SJSA1 (cell line): ENCODE measurements at places on chromosomes 1 and 21.
A peak's percentile ranks its signal among the peaks of the same experiment; 100 is the strongest.

DNA sequence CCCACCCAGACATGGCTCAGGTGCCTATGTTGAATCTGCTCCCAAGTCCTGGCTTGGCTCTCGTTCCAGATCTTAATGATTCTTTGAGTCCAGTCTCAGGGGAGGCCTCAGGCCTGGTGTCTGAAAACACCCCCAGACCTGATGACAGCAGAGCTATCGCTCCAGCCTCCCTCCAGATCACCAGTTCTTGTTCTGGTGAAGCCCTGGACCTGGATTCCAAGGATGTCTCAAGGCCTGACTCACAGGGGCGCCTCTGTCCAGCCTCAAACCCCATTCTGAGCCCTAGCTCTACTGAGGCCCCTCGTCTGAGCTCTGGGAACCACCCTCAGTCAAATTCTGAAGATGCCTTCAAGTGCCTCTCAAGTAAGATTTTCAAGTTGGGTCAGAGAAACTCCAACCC is 11.4 kb downstream of the MROH7 start:
- DNase-seq = no peak

DNA sequence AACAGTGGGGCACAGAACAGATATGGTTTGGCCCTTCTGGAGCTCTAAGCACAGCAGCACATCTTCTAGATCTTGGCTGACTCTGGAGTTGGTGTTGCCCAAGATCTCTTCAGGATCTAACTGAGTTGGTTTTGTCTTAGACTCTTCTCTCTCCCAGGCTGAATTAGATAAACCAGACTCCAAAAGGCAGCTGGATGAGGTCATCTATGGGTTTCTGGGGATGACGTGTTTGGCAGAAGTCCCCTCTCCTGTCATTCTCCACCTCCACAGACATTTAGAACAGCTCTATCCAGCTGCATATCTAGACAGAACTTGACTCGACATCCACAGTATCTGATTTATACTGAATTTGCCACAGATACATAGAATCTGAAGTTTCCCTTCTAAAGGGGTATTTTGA is 75.3 kb downstream of the ST6GALNAC5 start:
- DNase-seq = no peak

DNA sequence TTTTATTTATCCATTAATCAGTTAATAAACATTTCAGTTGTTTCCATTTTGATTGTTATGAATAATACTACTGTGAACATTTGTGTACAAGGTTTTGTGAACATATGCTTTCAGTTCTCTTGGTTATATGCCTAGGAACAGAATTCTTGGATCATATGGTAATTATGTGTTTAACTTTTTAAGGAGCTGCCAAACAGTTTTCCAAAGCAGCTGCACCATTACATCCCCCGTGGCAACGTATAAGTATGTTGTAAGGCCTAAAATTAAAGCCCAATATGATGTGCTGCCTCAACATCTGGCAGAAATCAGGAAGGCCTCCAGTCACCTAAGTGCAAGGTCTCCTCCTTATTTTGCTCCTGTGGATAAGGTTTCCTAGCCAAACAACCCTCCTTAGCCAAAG is 235.6 kb upstream of the CACYBP start:
- no peak for DNase-seq

GRCh38 chr1:31390071-31390470 is 17.2 kb upstream of the FABP3 start:
- no peak for DNase-seq

GRCh38 chr1:208219659-208220282 is 24.4 kb downstream of the PLXNA2 start:
- DNase-seq = peak; percentile 95

GRCh38 chr1:149986486-149987296 is 23.8 kb downstream of the OTUD7B start:
- DNase-seq = no peak

GRCh38 chr21:17858747-17859146 is 39.6 kb upstream of the C21orf91 start:
- DNase-seq = no peak

DNA sequence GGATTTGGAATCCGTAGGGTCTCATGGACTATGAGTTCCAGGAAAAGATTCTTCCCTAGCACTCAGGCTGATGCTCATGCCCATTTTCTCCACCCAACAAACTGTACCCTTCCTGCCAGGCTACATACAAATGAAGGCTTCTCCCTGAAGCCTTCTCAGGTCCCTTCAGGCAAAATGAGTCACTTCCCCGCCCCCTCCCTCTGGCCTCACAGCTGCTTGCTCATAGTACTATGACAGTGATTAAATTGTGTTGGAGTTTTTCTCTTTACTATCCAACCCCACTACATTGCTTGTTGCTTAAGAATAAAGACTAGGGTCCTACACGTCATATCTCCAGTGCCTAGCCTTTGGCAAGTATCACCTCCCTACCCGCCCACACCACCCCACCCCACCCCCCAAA is 207.6 kb upstream of the NFIA start:
- no peak for DNase-seq

- no peak for DNase-seq
These were observed 4.7 kb downstream of the UROD start for GRCh38 chr1:45016767-45017166.

- DNase-seq = no peak
These were observed 83.8 kb downstream of the NIBAN1 start for GRCh38 chr1:184890539-184890973.

- DNase-seq = no peak
These were observed 119.4 kb downstream of the KCNJ15 start for GRCh38 chr21:38376235-38376634.

- no peak for DNase-seq
These were observed 405 bp upstream of the UHMK1 start for GRCh38 chr1:162497104-162497722.

DNA sequence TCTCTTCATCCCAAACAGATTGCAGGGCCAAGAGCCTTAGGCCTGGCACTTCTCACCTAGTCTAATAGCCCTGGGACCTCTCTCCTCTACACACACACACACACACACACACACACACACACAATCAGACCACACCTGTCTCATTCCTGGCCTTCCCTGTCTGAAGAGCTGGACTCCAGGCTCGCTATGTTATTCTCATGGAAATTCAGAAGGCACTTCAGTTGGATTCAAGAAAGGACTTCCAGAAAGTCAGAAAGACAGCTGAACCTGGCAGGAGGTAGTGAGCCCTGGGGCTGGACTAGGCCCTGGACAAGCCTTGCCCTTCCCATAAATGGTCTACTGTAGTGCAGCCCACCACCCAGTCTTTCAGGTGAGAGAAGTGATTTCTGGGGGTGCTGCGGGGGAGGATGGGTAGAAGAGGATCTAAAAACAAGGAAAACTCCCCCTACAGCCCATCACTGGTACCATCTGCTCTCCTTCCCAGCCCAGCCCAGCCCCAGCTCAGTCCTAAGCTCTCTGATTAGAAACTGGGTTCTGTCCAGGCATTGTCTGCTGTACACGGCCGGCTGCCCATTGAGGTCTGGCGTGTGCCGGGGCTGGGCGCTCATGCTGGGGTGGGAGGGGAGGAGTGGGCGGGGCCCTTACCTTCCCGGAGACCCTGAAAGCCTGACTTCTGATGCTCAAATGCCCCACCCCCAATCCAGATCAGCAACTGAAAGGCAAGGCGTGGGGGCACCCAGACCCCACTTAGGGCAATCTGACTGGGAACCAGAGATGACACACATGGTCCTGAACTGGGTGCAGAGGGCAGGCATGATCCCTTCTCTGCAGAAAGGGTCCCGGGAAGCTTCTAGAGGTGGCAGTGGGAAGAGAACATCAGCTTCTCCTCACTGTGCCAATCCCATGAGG is 2.5 kb downstream of the KIF21B start:
- no peak for DNase-seq

DNA sequence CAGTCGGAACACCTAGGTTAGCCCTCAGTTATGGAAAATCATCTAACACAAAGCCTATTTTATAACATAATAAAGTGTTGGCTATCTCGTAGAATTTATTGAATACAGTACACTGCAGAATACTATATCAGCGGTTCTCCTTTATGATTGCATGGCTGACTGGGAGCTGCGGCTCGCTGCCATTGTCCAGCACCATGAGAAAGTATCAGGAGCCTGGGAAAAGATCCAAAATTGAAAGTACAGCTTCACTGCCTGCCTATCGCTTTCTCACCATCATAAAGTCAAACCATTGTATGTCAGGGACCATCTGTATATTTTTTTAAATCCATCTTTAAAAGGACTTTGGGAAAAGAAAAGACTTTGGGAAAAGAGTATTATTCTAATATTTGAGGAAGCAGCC is 111.9 kb upstream of the RAVER2 start:
- no peak for DNase-seq

- DNase-seq = no peak
These were observed 39.4 kb upstream of the GADD45A start for GRCh38 chr1:67645495-67646144.

- DNase-seq = no peak
These were observed 134.7 kb downstream of the GLUL start for GRCh38 chr1:182256931-182257330.

- no peak for DNase-seq
These were observed 631 bp upstream of the LAPTM5 start for GRCh38 chr1:30758121-30758688.

GRCh38 chr1:164183854-164184635 is 374.9 kb upstream of the PBX1 start:
- DNase-seq = no peak

DNA sequence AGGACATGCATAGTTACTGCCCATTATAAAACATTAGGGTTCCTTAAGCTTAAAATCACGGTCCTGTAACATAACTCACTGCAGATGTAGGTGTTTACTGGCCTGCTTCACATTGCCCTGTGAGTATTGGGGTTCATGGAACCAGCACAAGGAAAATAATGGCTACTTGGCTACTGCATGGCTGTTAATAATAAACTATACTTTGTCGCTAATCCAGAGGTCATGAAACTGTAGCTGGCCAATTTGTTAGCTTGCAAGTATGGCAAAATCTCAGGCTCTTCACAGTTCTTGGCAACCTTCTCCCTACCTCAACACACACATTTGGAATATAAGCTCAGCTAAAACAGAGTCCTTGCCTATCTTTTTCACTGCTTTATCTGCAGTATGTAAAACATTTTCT is 274.0 kb upstream of the NR5A2 start:
- DNase-seq = no peak

DNA sequence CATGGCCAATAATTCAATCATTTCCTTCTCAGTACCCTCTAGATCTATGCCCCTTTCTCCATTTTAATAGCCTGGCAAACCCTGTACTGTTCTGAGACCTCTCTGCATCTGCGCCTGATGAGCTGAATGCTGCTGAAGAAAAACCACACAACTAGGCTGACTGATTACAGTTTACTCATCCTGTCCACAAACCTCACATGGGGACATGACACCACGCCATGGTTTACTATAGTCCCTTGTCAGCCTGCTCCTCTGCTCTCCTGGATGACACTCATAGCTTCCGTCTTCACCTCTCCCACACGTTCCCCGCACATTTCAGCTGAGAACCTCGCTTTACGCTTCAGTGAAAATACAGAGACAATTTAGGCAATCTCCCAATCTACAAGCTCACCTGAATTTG is 59.7 kb downstream of the DESI2 start:
- DNase-seq = no peak

GRCh38 chr1:99650773-99651437 is 5.0 kb downstream of the PALMD start:
- peak; percentile 44 for DNase-seq

DNA sequence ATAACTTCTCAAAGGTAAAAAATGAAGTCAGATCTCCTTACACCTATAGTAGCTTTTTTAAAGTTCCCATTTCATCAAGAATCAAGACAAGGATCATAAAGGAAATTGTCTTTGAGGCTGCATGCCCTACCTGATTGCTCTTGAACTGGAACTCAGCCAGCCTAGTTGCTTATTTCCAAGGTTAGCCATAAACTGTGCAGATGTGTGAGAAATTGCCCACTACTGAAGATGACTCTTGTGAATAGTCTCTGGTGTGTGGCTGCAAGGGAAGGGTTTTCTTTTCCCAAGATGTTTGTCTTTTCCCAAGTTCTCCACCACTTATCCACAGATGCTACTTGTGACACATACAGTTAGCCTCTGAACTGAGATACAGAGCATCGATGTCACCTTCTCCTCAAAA is 81.7 kb upstream of the DUSP10 start:
- DNase-seq = no peak

DNA sequence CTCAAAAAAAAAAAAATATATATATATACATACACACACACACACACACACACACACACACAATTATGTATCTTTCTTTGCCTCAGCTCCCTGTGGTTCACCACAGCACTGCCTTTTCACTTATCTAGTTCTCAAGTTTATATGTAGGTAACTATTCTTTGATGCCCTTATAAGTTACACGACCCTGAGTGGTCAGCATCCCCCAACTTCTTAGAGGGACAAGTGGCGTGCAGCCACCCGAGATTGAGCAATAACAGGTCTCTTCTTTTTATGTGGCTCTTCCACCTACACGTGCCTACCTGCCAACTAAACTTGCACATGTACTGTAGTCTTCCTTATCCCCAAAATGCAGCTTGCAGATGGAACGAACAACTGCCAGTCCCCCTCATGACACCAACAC is 120.8 kb downstream of the GABPA start:
- DNase-seq = no peak

DNA sequence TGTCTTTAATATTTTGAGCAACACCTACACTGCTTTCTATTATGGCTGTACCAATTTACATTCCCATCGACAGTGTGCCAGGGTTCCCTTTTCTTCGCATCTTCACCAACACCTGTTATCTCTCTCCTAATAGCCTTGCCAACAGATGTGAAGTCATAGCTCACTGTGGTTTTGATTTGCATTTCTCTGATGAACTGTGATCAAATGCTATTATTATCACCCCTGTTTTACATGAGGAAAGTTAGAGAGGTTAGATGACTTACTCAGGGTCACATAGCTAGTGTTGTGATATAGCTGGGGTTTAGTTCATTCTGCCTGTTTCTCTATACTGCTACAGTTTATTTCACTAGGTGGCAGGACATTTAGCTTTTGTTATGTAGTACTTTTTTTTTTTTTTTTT is 204.1 kb downstream of the FMN2 start:
- DNase-seq = no peak

DNA sequence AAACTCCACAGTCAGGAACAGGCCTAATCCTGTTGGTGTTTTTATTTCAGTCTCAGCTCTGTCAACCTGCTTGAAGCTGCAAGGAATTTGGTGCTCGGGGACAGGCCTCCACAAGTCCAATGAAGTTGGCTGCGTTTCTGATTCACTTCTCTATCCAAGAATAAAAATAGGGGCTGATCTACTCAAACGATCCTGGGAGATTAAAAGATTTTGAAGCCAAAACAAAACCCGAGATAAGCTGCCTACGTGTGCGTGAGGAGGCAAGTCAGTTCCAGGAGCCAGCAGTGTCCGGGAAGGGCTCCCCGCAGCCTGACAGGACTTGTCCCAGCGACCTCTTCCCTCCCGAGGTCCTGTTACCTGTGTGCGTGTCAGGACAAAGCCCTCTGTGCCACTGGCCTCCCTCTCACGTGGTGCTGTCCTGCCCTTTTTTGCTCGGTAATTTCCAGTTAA is 98.0 kb downstream of the ETS2 start:
- DNase-seq = no peak

DNA sequence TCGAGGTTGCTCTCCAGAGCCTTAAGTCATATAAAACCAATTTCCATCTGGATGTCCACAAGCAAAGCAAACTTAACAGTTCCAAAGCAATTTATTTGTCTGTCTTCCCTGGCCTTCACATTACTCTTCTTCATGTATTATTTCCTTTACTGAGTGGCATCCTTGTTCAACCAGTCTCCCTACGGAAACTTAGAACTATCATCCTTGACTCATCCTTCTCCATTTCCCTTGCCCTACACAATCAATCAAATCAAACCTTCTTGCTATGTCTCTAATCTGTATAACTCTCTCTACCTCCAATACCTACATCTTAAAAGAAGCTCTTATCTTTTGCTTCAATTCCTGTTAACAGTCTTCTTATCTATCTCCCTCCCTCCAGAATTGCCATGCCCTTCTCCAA is 25.4 kb downstream of the EGLN1 start:
- no peak for DNase-seq
